ENCODE measurements at places on chromosomes 7 and 10.
A peak's percentile ranks its signal among the peaks of the same experiment; 100 is the strongest.

DNA sequence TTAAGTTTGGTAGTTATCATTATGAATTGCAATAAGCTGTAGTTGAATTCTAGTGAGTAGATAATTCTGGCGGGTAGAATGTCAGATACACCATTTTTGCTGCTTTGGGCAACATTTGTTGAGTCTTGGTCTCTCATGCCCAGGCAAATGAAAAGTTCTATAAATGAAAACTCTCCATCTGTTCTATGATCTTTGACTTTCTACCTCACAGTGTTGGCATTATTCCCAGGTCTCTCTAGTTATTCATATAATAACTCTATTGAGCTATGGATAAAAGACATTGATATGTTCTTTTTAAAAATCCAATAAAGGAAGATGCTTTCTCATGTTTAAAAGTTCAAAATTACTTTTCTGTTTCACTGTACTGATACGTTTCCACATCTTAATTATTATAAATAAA is 415.3 kb upstream of the SEMA3D start:
- DNase-seq: no peak

DNA sequence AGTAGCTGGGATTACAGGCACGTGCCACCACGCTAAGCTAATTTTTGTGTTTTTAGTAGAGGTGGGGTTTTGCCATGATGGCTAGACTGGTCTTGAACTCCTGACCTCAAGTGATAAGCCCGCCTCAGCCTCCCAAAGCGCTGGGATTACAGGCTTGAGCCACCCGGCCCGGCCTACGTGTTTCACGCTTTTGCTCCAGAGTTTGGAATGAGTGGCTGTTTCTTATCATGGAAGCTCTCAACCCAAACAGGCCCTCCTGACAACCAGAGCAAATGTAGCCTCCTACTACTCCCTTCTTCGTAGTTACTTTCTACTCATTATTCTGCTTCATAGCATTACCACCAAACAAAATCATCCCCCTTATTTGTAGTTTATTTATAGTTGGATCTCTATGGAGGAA is 26.8 kb upstream of the CASD1 start:
- no peak for DNase-seq

GRCh38 chr10:109475711-109476421 is 447.4 kb downstream of the XPNPEP1 start:
- DNase-seq: no peak

GRCh38 chr10:115856580-115856979 is 416.4 kb downstream of the GFRA1 start:
- no peak for DNase-seq

GRCh38 chr10:19003341-19003740 is 45.3 kb upstream of the MALRD1 start:
- no peak for DNase-seq

DNA sequence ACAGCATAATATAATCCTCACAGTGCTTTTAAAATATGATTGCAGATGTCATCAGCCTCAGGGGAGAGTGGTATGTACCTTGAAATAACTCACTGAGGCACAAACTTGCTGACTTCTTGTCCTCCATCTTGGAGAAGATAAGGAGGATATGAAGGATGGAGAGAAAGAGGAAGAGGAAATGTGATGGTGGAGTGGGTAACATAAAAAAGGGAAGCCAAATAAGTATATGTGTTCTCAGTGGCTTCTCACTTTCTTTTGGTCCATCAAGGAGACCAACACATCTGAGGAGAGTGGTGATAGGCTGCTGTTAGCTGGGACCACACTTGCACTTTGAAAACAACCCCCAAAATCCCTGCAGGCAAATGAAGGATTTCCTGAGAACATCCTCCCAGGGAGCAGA is 21.6 kb upstream of the ZNF37A start:
- no peak for DNase-seq

DNA sequence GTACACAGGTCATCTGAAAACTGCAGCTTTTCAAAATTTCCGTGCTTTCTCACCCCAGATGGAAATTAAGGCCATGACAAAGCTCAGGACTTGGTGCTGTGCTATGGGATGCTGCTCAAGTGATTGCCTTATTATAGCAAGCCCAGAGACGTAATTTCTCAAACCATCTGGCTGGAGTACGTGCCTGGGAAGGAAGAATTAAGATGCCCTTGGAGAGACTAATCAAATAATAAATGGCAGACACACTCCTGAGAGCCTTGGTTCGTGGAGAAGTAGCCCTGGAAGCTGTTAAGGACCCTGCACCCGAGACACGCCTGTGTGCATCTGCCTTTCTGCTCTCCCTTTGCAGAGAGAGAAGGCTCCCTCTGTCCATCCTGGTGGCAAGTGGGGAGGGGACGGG is 38.3 kb upstream of the PRLHR start:
- no peak for DNase-seq

DNA sequence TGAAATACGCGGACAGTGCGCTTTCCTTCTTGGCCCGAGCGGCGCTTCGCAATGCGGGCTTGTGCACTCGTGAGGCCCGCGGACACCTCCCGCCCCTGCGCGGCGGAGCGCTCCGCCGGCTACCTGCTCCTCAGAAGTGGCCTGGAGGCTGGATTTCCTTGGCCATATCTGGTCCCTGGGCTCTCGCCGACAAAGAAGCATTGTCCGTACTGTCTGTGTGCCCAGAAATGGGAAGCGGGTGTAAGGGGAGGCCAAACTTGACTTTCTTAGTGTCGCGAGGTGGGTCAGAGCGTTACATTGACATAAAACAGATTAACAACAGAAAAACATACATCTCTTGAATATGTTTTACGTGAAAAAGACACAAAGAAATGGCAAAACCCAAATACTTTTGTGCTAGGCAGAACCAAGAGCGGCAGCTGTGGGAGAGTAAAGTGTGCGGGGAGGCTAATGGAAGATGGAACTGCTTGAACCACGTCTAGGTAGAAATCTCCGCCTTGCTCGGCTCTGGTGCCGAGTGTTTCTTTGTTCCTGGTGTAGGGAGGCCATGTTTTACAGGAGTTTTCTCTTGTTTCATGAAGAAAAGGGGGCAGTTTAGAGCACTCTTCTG is 1.4 kb downstream of the LANCL2 start:
- DNase-seq: no peak

- no peak for DNase-seq
These were observed 18.3 kb downstream of the KLLN start for GRCh38 chr10:87844837-87845623.

DNA sequence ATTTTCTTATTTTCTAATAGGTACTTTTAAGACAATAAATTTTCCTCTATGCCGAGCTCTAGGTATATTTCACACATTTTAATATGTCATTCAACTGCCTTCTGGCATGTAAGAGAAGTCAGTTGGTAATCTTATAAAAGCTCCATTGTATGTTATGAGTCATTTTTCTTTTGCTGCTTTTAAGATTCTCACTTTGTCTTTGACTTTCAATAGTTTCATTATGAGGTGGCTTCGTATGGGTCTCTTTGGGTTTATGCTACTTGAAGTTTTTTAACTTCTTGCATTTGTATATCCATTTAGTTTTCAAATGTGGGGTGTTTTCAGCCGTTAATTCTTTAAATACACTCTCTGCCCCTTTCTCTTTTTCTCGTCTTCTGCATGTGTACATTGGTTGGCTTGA is 80.5 kb downstream of the ABCA13 start:
- no peak for DNase-seq

DNA sequence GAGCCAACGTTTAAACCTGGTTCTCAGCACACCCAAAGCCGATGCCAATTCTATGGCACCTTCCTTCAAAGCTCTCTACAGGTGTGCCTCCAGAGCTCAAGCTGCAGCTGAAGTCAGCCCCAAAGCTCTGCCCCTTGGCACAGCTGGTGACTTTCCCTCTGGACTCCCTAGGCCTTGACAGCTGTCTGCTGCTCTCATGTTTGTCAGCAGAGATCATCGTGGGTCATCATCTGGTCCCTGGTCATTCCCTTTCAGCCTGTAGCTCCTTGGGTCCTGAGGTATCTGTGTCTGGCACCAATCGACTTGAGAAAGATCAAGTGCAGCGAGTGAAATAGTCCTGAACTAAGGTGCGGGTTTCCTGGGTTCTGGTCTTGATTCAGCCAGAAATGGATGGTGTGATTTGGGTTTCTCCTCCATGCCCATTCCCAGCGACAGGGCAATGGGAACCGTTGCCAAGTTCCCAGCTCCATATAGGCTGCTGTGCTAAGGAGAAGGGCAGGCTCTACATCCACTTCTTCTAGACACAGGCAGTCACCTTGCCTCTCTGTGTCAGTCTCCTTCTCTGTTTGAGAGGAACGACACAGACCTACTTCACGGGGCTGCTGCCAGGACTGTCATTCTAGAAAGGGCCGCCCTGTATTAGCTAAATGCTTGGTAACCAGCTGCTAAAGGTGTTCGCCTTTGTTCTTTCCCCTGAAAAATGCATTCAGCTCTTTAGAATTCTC is 3.6 kb downstream of the PKD1L1 start:
- no peak for DNase-seq

GRCh38 chr10:79560160-79560709 is at the start of gene SFTPA2:
Gene SFTPA2, minus strand, starts transcription at chr10:79560407. Its CDS starts 924 bp downstream, at chr10:79559483.
- no peak for DNase-seq

DNA sequence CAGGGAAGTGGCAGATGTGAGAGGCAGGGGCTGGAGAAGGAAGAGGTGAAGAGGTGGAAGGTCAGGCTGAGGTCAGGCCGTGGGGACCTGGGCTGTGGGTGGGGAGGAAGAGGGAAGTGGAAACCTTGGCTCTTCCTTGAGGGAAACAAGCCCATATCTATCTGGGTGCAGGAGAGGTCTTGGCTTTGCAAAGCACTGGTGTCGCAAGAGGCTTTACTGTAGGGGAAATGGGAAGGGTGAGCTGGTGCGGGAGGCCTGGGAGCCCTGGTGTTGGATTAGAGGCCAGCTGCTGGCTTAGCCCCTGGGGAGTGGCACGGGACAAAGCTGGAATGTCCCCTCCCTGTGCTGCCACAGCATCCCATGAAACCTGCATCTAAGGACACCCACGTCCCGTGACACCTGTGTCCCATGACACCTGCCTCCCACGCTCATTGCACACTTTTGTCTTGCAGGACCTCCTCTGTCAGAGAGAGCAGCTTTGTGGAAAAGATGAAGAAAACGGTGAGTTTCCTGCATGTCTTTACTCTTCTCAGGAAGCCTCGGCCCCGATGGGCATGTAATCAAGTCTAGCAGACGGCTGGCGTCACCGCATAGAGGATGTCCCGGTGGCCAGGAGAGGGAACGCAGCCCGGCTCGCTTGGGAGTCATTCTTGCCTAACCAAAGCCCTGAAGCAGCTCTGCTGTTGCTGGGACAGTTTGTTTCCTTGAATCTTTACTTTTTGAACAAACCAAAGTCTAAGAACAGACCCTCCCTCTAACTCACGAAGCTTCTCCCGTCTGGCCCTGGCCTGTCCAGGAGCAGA is 22.2 kb downstream of the TMEM120A start:
- peak; percentile 23 for DNase-seq

- DNase-seq: no peak
These were observed 199.5 kb downstream of the ZNF438 start for GRCh38 chr10:30832001-30832748.

DNA sequence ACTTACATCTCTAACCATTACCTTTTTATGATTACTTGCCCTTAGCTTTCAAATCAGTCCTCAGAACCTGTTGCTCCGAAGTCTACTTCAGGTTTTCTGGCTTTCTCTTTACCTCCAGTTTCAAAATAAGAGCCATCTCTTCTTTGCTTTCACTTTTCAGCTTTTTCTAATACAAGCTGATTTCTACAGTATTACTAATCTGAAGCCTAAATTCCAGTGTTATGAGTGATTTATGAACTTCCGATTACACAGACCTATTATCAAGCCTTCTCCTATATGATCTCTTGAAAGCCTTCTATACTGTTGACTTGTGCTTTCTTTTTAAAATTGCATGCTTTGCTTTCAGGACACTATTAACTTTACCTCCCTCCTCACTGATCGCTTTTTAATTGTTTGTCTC is 1307.8 kb upstream of the CELF2 start:
- DNase-seq: no peak

DNA sequence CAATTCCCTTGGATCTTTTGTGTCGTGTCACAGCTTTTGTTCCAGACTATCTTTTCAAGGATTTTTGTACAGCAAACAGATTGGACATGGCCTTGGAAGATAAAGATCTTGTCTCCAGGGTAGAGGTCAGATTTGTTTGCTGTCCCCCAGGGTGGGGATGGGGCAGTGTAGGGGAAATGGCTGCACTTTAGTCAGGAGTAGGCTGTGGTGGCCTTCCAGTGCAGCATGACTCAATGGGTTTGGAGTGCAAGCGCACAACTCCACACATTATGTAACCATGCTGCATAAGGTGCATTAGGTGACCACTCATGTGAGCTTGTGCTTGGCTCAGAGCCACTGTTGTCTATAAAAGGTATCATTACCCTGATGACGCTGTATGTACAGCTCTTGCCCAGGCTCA is 23.9 kb upstream of the ADAMTS14 start:
- DNase-seq: no peak

DNA sequence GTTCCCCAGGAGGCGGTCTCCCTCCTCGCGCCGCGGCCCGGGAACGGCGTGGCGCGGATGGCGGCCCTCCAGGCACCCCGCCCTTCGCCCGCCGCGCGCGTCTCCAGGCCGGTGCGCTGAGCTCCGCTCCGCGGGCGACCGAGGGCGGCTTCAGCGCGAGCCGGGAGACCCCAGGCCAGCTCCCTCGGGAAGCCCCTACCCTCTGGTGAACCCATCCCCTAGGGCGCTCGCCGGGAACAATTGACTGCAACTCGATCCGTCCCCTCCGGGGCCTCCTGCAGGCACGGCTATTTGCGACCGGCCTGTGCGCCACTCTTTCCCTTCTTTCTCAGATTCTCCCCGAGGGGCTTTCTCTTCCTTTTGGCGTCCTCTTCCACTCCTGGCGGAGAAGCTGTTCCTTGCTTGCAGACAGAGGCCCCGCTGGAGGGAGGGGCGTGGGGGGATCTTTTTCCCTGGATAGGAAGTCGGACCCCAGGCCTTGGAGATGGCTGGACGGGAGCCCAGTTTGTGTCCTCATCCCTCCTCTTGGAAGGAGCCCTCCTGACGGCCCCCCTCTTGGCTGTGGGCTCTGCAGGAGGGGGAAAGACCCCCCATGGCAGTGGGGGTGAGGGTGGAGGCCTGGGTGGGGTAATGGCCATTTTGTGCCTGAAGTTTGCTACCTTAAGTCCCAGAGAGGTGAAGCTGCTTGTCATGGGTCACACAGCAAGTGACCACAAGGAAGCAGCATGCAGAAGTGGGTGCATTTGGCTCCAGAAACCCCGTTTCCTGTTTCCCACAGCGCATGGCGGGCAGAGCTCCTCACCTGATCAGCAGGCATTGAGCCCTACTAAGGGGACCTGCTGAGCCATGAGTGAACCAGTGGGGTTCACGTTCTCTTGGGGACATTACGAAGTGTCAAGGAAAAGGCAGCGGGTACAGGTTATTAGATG is 171.2 kb upstream of the TNRC18 start:
- DNase-seq: no peak

DNA sequence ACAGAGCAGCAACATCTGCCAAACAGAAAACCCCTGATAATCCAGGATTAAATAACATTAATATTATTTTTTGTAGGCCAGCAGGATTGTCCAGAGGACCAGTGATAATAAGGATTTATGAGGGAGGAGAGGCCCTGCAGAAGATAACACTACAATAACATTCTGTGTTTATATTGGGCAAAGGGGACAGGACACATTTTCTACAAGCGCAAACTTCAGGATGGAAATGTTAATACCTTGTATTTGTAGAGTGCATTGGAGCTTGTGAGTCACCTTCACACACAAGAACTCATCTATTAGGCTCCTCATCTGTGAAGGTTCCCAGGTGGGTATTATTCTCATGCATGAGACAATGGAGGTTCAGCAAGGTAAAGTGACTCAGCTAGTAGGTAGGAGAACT is 51.0 kb downstream of the BAMBI start:
- no peak for DNase-seq

- no peak for DNase-seq
These were observed 250.2 kb downstream of the COBL start for GRCh38 chr7:51066405-51066882.

- DNase-seq: no peak
These were observed 365.9 kb upstream of the IGFBP3 start for GRCh38 chr7:46286957-46287356.
